ENCODE measurements at places on chromosomes 1 and 21.

- DNase-seq = no peak
Measured at GRCh38 chr1:183806125-183806524, 1.2 kb downstream of the RGL1 start.

DNA sequence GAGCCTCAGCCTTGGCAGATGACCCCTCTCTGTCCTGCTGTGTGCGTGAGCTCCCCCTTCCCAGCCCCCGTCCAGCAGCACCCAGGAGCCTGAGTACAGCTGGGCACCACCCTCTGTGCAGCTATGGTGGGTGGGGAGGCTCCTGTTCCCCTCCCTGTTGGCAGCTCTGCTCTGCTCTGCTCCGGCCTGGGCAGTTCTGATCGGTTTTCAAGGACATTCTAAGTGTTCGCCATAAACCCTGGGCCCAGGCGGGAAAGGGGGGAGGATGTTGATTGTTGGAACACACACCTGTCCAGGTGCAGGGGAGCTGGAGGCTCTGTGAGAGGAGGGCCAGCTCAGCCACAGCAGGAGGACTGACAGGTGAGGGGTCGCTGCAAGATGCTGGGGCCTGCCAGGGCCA lies at the start of gene CLCNKB:
TSS of gene CLCNKB (plus strand) at position 262 of the 400 bp plus-strand sequence. CDS start 711 bp downstream, outside the sequence.
- no peak for DNase-seq

DNA sequence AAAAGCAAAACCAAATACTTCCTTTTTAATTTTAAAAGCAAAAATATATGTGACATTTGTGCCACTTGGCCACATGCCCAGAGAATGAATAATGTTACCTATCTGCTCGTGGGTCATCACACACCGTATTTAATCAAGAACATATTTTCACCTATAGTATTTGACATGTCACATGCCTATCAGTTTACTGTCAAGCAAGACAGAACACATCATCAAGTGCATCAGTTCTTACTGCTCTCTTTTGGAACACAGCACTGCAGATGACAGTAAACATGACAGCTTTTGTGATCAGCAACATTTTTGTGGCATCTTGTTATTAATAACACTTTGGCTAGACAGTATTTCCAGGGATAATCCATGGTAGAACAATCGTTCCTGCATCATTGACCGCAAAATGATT lies 134.4 kb downstream of the LRRC7 start:
- no peak for DNase-seq

- no peak for DNase-seq
Measured at GRCh38 chr1:167910530-167910929, 3.4 kb downstream of the ADCY10 start.

DNA sequence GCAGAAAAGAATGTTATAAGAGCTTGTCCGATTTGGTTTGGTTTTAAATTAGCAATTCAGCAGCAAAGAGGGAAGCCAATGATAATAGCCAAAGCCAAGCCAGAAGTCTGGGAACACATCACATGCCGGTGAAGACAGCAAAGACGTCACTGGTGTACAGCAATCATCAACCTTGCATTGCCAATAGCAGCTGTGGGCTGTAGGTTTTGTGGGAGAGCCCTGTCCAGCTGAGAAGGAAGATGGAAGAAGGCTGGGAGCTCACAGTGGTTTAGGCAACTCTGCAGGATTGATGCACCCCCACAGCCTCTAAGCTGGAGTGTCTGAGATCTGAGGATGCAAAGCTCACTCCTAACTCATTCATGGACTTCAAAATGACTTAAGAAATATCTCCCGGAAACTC lies 338.7 kb downstream of the SIPA1L2 start:
- no peak for DNase-seq

GRCh38 chr1:230622151-230622550 lies 20.1 kb upstream of the COG2 start:
- DNase-seq = no peak

DNA sequence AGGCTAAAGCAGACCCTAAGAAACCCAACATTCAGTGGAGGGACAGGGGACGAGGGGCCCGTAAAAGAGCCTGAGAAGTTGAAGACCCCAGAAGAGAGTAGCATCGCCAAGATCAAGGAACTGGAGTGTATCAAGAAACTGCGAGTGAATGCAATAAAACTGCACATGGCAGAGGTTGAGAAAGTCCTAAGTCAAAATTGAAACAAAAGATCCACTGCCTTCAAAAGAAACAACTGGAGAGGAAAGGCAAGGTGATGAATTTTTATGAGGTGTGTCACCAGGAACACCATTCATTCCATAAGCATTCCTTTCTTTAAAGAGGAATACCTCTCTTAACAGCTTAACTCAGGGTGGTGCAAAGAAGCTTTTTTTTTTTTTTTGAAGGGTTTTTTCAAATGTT lies 38.3 kb upstream of the ADORA3 start:
- no peak for DNase-seq

GRCh38 chr1:237115035-237115434 lies 73.1 kb downstream of the RYR2 start:
- DNase-seq = no peak

GRCh38 chr1:201557572-201557958 lies 18.6 kb downstream of the NAV1 start:
- DNase-seq = no peak

- no peak for DNase-seq
Measured at GRCh38 chr1:167798952-167799351, 77.2 kb downstream of the MPZL1 start.

- DNase-seq = peak; percentile 75
Measured at GRCh38 chr1:153532181-153532580, 3.6 kb downstream of the S100A6 start.

All from activated CD4-positive, alpha-beta memory T cell treated with anti-CD3 and anti-CD28 coated beads for 36 hours (primary cell).